Myocyte (in vitro differentiated cells): ENCODE measurements at places on chromosomes 12 and 14. TPM values are rescaled to one million over a fixed set of nuclear protein-coding genes. Genes with fewer than 3 reads are reported as not detected.

DNA sequence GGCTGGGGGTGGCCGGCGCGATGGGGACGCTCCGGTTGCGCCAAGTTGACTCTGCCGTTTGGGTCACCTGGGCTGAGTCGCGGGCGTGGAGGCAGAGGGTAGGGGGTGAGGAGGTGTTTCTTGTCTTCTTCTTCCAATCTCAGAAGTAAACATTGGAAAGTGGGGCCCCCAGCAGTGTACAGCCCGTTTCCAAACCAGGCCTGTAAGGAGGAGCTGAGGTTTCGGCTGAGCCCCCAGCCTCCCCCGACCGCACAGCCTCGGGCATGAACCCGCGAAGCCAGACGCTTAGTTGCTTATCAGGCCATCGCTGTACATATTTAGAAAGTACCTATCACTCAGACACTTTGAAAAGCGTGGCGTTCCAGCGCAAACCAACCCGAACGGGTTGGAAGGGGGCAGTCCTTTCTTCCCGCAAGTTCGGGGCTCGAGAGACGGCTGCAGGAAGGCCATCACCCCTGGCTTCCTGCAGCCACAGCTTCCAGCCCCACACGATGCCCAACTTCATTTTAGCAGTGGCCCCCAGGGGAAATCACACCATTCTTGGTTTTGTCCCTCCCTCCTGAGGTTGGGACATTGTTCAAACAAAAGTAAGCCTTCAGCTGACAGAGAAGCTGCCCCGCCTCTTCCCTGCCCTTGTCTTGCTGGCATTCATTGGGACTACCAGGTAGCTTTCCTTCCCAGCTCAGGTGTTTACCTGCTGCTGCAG lies 164.1 kb downstream of the ZFP36L1 start:
- no peak for DNase-seq

DNA sequence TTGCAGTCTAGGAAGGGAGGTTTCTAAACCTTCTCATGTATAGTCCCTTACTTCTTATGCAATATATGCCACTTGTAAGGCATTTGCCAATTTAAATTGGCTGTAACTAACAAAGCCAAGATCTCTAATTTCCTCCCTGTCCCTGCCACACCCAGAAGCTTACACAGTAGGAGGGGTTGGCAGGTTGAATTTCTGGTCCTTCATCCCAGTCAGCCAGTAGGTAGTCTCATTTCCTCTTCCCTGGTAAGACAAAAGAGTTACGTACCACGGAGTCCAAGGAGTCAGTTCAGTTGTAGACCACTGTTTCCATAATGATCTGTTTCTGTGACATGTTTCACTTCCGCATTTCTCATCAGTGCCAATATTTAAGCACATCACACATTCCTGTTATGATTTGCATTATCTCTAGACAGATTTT lies 47.0 kb upstream of the PLBD1 start:
- DNase-seq = no peak

DNA sequence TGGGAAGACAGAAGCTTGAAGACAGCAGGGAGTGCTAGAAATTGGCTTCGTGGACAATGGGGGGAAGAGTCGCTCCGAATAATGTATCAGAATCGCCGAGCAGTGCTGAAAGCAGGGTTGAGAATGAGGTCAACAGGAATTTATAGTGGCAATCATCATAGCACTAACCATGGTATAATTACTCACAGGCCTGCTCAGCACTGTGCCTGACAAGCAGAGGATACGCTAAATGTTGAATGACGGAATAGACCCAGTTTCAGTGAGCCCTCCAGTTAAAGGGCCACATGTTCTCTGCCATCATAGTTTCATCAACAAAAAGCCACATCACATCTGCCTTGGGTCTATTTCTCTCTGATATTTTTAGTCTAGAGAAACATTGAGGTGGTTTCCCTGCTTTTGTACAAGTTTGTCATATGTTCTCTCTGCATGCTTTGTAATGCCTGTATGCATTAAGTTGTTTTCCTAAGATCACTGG lies 130.3 kb upstream of the EGLN3 start:
- DNase-seq = peak; percentile 78

DNA sequence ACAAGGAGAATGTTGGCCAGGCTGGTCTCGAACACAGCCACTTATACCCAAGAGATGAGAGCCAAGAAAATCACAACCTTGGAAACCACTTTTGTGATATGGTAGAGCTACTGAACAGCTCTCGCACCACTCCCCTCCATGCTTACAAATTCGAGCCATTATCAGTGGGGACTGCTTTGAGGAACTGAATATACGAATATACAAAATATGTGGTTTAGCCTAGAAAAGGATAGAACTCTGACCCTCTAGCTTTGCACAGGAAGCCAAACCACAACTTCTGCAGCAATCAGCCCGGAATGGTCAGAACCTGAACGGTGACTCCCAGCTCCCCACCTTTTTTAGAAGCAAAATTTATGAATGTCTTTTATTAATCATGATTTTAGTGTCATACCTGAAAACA lies 129.8 kb upstream of the TMEM132C start:
- DNase-seq = no peak

GRCh38 chr12:79186506-79186905 lies 321.9 kb downstream of the SYT1 start:
- no peak for DNase-seq

GRCh38 chr14:101825797-101826196 lies 64.3 kb downstream of the PPP2R5C start:
- no peak for DNase-seq

GRCh38 chr14:56562883-56563282 lies 16.7 kb upstream of the TMEM260 start:
- DNase-seq = no peak

DNA sequence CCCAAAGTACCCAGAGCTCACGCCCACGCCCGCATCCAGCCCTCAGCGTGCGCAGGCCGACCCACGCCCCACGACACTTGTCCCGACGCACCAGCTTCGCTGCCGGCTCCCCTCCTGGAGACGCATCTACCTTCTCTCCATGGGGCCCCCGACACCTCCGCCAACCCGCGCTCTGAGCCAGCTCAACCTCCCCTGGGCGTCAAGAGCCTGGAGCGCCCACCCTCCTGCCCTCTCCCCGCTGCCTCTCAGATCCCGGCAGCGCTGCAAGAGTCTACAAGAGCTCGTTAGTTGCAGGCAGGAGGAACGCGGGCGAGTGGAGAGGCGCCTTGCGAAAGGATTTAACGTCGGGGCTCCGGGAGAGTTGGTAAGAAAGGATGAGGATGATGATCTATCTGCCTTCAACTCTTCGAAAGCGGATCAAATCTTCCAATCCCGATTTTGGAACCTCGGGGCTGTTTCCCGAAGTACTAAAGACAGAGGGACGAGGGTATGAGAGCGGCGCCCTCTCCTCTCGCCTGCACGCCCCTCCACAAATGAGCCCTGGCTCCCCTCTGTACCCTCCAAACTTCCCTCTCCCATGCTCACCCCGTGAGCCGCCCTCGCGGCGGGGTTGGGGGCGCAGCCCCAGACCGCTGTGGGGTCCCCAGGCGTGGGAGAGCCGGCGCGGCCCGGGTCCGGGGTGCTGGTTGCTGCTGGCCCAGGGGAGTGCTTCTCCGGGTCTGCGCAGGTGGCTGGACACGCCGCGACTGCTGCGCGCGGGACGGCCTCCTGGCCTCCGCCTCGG lies 979 bp downstream of the LTBP2 start:
- no peak for DNase-seq

- DNase-seq = no peak
Measured at GRCh38 chr14:74832849-74833248, 43.1 kb downstream of the PROX2 start.

DNA sequence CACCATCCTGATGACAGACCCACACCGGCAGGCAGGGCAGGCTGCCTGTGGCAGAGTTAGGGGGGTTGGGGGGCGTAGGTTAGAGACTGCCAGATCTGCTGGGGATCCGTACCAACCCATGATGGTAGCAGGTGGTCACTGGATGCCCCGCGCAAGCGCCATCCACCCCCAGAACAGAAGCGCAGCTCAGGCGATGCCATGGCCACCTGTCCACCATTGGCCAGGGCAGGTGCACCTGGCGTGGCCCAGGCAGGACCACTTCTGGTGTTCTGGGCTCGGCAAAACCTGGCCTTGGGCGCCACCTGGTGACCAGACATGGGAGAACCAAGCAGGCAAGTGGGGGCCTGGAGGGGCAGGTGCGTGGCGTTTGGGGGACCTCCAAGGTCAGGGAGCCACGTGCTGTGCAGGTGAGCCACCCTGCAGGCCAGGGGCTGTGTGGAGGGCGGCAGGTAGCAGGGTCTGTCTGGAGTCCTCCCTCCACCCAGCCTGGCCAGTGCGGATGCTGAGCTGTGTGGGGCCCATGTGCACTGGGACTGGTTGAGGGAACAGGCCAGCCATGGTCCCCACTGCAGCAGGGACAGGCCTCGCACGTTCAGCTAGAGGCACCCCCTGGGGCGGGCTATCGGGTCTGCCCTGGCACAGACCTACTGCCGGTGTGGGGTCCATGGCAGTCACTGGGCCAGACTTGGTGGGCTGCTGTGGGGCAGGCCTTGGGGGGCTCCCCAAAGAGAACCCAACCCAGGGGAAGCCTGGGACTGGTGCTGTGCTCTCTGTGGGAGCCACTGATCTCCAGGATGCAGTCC lies 15.6 kb downstream of the BAG5 start:
- no peak for DNase-seq

- DNase-seq = peak; percentile 65
Measured at GRCh38 chr12:43210485-43211192, 341.4 kb downstream of the ADAMTS20 start.

TMEM30B gene
- total RNA-seq = 0.16 and 0.62 TPM in 2 replicates

TMEM132C gene
- not detected in 2 replicates for total RNA-seq

EP400 gene
- 9.4 and 11.9 TPM in 2 replicates for total RNA-seq

PRB2 gene
- not detected in 2 replicates for total RNA-seq

RNFT2 gene
- total RNA-seq = 1.0 and 2.4 TPM in 2 replicates

TAS2R8 gene
- total RNA-seq = 0.21 TPM in 1 of 2 replicates, not detected in the other

GPD1 gene
- 39.9 and 54.1 TPM in 2 replicates for total RNA-seq

LHX5 gene
- total RNA-seq = not detected in 2 replicates
